ENCODE measurements at places on chromosomes 3 and 15. TPM values are rescaled to one million over a fixed set of nuclear protein-coding genes. Genes with fewer than 3 reads are reported as not detected.

GOLGA8J gene
- not detected for total RNA-seq

CELSR3 gene
- total RNA-seq = 67.9 TPM

AADACL2 gene
- not detected for total RNA-seq

SAMMSON gene
- total RNA-seq = not detected

ERICH6 gene
- total RNA-seq = not detected

IGSF11 gene
- 19.4 TPM for total RNA-seq

ACTC1 gene
- under 0.01 TPM for total RNA-seq

APBA2 gene
- total RNA-seq = 152 TPM

DUT gene
- 41.3 TPM for total RNA-seq

RTP1 gene
- total RNA-seq = 0.31 TPM

ABHD14A gene
- 23.2 TPM for total RNA-seq

TRIM42 gene
- total RNA-seq = not detected

TM6SF1 gene
- total RNA-seq = 15.0 TPM

CYP1A2 gene
- total RNA-seq = not detected

LMAN1L gene
- not detected for total RNA-seq

C2CD4A gene
- not detected for total RNA-seq

MIX23 gene
- total RNA-seq = 18.8 TPM

MGLL gene
- 62.9 TPM for total RNA-seq

EPHA3 gene
- total RNA-seq = 208 TPM

KNG1 gene
- total RNA-seq = not detected

SLC35G2 gene
- total RNA-seq = 14.4 TPM

GABRB3 gene
- 135 TPM for total RNA-seq

SLC28A1 gene
- total RNA-seq = not detected

MRPL3 gene
- total RNA-seq = 110 TPM

CLDN1 gene
- 2.5 TPM for total RNA-seq

HHLA2 gene
- total RNA-seq = not detected

FBXW12 gene
- 2.8 TPM for total RNA-seq

SPTSSB gene
- 4.1 TPM for total RNA-seq

COL6A5 gene
- total RNA-seq = not detected

HDAC11 gene
- total RNA-seq = 14.7 TPM

HDC gene
- total RNA-seq = not detected

LRRC31 gene
- not detected for total RNA-seq

GOLGA6L22 gene
- total RNA-seq = not detected

GRK7 gene
- 0.31 TPM for total RNA-seq

TRH gene
- 1.6 TPM for total RNA-seq

GHSR gene
- total RNA-seq = not detected

ADAMTS17 gene
- 8.5 TPM for total RNA-seq

A4GNT gene
- not detected for total RNA-seq

FES gene
- total RNA-seq = 3.1 TPM

CEMIP gene
- 1.6 TPM for total RNA-seq

PRKCD gene
- 0.94 TPM for total RNA-seq

OR5AC2 gene
- total RNA-seq = not detected

DAZL gene
- total RNA-seq = not detected

GPR15 gene
- not detected for total RNA-seq

RAB7A gene
- 51.0 TPM for total RNA-seq

SLC2A2 gene
- total RNA-seq = not detected

FBXO40 gene
- not detected for total RNA-seq

SERPINI2 gene
- total RNA-seq = 2.2 TPM

ASB14 gene
- not detected for total RNA-seq

CTSH gene
- total RNA-seq = 12.5 TPM

PLSCR2 gene
- not detected for total RNA-seq

ANKRD63 gene
- total RNA-seq = 0.94 TPM

SLC15A2 gene
- 9.4 TPM for total RNA-seq

PP2D1 gene
- total RNA-seq = not detected

LIPH gene
- total RNA-seq = not detected

SH2D7 gene
- not detected for total RNA-seq
